ENCODE measurements at places on chromosomes 2 and 18.

- DNase-seq, result peak; percentile 48
Measured at GRCh38 chr18:48663931-48664847, 125.4 kb downstream of the CTIF start.

- DNase-seq, result no peak
Measured at GRCh38 chr2:98803405-98804264, 72.7 kb upstream of the MGAT4A start.

DNA sequence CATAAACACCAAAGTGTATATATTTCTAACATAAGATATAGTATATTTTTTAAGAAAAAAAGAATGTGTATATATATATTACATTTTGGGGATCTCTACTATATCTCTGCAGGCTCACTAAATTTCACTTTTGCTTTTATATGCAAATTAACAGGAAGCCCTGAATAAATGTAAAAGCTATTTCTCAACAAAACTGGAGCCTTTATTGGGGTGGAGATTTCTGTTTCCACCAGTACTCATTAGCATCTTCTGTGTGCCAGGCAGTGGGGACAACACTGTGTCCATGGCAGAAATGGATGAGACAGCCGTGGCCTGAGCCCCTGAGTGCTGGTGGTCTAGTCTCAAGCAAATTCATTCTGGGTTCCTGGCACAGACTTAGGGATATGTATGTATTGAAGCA is 41.3 kb downstream of the C18orf63 start:
- no peak for DNase-seq

DNA sequence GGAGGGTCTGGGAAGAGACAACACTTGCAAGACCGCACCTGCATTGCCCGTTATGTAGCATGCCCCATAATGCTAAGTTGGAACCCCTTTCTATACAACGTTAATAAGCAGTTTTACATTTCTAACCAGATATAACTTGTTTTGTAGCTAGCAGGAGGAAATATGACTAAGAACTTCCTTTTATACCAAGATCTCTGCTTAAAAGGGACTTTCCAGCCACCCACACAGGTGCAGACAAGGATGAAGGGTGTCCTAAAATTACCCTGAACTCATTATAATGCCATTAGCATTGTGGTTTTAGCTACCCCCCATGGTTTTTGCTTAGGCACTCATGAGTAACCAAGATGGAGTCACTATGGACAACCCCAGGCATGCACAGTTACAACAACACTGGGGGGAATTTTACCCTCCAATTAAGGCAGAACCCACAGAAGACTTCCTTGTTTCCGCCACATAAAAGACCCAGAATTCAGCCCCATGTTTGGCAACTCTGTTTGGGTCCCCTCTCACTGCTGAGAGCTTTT is 362.8 kb downstream of the CBLN2 start:
- DNase-seq, result no peak

- DNase-seq, result peak; percentile 32
Measured at GRCh38 chr2:85053802-85054201, 79.4 kb upstream of the TCF7L1 start.

- no peak for DNase-seq
Measured at GRCh38 chr2:13543550-13543949, 826.8 kb downstream of the TRIB2 start.

GRCh38 chr2:64698668-64699444 is 45.1 kb upstream of the SERTAD2 start:
- peak; percentile 94 for DNase-seq

GRCh38 chr2:25453199-25453905 is 111.6 kb upstream of the DNMT3A start:
- DNase-seq, result no peak

DNA sequence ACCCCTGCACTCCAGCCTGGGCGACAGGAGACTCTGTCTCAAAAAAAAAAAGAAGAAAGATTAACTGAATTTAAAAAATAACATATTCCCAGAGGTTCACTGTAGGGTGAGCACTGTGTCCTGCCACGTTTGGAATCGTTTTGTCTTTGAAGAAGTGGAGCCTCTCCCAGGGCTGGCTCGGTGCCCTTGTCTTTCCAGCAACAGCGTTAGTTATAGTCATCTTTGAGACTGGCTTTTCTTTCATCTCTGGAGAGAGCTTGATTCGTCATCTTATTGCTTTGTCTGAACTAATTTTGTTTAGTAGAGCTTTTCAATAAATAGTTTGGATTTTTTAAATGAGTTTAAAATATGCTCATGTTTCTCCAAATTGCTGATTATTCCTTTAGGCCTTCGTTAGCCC is 50.5 kb downstream of the IMPA2 start:
- DNase-seq, result peak; percentile 79

GRCh38 chr18:42429196-42429595 is 474.2 kb downstream of the PIK3C3 start:
- DNase-seq, result no peak

DNA sequence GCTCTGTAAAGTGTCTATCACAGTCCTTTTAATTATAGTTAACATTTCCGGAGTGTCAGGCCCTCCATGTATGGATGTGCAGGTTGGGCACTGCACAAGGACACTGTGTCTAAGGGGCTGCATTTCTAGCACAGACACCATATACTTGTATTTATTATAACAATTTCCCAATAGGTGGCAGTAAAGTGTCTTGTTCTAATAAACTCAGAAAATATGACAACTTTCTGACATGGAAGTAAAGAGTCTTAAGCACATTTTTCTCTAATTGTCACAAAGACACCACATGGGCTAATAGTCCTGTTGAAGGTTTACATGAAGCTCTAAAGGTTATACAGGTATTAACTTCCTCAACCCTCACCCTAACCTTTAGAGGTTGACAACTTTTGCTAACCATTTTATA is 156.6 kb downstream of the DYSF start:
- DNase-seq, result peak; percentile 63

DNA sequence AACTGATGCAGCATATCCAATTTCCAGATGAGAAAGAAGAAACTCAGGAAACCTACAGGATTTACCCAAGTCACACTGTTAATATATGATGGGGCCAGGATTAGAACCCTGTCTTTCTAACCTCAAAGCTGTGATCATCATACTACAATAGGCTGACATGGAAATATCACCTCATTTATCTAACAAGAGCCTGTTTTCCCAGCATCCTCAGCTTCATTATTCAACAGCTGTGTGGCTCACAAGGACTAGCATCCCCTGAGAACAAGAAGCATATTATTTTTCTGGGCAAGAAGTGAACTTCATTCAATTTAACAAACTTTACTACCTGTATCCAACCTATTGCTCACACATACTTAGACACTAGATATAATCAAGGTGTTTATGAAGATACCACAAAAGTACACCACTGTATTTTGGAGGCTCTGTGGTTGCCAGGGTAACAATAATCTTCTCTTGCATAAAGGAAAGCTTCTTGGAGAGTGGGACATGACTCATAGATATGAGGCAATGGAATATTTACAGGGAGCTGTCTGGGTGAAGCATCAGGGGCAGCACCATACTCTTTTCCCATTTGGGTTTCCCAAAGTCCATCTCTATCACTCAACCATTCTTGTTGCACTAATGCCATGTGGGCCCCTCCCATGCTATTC is 218.2 kb downstream of the RAD51AP2 start:
- DNase-seq, result peak; percentile 58

DNA sequence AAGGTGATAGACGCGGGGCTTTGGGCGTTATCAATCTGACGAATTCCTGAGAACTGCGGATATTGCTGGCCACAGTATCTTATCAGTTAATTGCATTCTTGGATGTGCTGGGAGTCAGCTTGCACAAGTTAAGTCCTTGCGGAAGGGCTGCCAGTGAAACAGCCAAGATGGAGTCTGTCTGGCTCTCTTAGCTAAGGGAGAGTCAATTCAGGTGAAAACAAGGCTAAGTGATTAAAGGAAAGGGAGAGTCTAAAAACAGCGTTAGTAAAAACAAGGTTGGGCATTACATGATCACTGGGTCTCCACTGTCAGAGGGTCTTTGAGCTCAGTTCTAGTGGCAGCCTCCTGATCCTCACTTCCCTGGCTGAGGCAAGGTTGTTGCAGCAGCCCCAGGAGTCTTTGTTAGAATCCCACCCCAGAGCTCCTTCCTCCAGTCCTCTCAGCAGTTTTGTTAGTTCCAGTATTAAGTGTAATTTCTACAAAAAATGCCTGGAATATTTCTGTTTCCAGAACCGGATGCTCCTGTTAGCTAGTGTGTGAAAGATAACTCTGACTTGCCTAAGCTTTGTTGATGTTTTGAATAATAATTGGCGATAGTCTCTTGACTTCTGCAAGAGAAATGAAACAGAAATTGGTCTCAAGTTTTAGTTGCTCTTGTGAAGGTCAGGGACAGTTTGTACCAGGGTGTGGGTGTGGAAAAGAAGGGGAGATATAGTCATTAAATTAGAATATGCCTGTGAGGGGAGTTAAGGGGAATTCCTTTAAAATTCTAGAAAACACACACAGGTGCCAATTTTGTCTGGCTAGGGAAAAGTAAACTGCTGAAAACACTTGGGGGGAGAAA is 10.6 kb downstream of the CFLAR start:
- peak; percentile 63 for DNase-seq

- DNase-seq, result no peak
Measured at GRCh38 chr18:41967680-41968079, 12.6 kb downstream of the PIK3C3 start.

DNA sequence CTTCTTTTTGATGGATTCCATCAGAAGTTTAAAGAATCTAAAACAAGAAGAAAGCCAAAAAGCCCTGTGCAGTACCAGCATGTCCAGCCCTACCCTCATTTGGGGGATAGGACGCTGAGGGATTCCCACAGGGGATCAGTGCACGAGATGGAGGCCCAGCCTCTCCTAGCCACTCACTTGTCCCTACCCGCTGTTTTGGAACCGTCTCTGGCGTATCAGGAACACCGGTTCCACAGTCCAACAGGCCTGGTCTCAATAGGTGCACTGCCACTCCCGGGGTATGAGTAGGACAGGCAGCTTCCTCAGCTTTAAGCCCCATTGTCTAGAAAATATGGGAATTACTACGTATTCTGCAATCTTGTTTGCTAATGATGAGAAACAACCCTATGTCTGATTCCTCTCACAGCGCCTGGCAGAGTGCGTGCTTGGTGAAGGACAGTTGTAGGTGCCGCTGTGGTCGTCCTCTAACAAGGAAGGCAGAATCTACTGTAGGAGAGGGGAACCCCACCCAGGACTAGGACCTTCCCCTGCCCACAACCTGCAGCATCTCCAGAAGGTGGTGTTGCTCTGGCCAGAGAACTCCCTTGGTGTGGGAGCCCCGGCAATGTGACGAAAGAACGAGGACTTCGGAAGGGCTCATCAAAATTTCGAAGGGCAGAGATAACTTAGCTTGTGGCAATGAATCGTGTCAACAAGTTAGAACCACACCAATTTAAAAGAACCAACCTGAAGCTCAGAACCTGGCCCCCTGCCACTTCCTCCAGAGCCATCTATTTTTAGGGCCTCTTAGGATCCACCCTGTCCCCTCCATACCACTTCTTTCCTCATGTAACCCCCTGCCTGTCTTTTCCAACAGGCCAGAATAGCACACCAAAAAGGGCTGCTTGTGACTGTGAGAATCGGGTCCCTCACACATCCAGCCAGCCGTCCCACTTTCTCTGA is 71.7 kb downstream of the POLR1A start:
- DNase-seq, result no peak

DNA sequence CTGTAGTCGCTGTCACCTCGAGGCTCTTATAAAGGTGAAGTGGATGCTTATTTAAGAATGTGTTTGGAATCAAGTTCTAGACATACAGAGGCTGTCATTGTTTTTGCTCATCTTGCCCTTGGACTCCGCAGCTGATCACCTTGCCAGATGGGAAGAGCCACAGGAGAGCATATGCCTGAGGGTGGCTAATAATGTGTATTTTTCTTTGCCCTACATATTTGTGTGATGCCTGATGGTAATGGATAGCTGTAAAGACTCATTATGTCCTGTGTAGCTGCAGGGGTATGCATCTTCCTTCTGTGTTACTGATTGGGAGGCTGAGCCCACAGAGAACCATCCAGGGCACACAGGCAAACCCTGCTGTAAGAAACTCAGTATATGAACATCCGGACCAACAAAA is 61.7 kb downstream of the PRKCE start:
- no peak for DNase-seq

DNA sequence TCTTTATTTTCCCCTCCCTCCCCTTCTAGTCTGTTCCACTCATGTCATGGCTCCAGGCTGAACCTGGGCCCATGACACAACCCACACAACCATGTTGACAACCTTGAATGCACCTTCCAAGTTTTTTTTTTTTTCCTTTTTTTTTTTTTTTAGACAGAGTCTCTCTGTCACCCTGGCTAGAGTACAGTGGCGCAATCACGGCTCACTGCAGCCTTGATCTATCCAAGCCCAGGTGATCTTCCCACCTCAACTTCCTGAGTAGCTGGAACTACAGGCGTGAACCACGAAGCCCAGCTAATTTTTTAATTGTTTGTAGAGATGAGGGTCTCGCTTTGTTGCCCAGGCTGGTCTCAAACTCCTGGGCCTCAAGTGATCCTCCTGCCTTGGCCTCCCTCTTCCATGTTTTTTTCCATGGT is 21.9 kb upstream of the ROCK2 start:
- DNase-seq, result no peak

GRCh38 chr2:146994246-146994645 is 850.6 kb upstream of the ACVR2A start:
- DNase-seq, result no peak
